AG09309 (cell line): ENCODE measurements at places on chromosomes 3 and 15.

GRCh38 chr3:94173673-94174434, 111.0 kb downstream of the NSUN3 start:
- no peak for DNase-seq

DNA sequence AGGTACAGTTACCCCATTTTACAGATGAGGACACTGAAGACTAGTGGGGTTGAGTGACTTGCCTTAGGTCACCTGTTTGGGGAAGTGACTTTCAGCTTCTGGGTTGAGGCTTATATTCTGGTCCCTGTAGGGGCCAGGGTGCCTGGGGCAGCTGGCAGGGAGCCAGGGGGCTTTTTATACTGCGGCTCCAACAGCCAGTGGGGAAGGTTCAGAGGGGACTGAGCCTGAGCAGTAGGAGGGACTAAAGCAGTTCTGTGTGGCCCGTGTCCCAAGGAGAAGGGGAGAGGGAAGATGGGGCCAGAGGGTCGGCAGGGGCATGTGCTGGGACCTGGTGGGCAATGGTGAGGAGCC, 37.7 kb downstream of the SLC6A6 start:
- no peak for DNase-seq

- no peak for DNase-seq
Observed at GRCh38 chr3:46293991-46294833, 52.0 kb downstream of the CCR3 start.

DNA sequence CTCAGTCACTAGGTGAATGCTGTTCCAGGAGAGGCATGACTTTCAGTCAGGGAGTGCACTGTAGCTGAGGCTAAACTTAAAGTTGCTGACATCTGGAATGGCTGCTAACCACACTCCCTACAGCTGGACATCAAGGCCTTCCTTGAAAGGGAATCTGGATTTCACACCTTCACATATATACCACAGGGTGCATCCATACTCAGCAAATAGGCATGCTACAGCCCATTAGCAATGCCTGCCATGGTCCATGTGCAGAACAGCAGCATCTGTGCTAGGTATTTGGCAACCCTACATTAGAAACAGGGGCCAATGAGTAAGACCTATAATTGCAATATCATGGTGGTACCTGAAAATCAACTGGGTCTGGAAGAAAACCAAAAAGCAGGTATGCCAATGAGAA, 74.8 kb downstream of the SNTN start:
- no peak for DNase-seq

- peak; percentile 52 for DNase-seq
Observed at GRCh38 chr3:171417813-171418212, 42.4 kb downstream of the TNIK start.

DNA sequence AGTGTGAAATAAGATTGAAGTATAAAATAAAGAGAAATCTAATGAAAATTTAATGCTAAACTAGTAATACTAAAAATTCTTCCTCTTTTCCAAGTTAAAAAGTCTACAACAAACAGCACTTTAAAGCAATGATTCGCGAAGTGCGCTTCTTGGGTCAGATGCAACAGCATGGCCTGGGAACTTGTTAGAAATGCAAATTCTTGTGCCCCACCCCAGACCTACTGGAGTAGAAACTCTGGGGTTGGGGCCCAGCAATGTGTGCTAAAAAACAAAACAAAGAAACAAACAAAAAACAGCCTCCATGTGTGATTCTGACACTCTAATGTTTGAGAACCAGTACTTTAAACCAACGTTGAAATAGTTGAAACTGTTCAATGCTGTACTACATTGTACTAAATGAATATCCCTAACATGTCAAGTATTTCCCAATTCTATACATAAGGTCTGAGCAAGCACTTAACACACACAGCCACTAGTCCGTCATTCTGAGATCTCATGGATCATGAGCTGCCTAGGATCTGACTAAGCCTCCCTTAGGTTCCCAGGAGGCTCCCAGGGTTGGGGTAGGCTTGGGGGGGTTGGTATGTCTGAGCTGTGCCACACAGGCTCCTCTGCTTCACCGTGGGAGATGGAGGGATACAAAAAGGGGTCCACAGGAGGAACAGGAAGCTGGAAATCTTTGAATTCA, 6.1 kb downstream of the RASGRP1 start:
- DNase-seq = no peak

DNA sequence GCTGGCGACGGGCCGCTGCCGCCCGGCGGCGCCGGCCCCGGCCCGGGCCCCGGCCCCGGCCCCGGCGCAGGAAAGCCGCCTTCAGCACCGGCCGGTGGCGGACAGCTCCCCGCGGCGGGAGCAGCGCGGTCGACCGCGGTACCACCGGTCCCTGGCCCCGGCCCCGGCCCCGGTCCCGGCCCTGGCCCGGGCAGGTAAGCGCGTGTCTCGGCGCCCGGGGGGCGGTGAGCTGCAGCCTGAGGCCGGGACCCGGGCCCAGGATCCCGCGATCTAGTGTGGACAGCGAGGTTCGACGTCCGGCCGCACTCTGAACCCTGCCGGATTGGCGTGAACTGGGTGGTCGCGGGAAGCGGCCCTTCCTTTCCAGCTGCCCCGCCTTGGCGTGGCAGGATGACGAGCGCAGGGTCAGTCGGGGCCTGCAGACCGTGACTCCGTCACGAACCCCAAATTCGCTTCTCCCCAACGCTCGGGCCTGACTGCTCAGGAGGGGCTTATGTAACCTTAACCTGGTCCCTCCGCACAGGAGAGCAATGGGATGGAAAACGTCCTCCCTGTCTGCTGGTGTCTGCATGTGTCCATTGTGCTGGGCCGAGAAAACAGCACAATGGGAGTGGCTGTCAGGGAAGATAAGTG, 472 bp downstream of the BSN start:
- DNase-seq = no peak

DNA sequence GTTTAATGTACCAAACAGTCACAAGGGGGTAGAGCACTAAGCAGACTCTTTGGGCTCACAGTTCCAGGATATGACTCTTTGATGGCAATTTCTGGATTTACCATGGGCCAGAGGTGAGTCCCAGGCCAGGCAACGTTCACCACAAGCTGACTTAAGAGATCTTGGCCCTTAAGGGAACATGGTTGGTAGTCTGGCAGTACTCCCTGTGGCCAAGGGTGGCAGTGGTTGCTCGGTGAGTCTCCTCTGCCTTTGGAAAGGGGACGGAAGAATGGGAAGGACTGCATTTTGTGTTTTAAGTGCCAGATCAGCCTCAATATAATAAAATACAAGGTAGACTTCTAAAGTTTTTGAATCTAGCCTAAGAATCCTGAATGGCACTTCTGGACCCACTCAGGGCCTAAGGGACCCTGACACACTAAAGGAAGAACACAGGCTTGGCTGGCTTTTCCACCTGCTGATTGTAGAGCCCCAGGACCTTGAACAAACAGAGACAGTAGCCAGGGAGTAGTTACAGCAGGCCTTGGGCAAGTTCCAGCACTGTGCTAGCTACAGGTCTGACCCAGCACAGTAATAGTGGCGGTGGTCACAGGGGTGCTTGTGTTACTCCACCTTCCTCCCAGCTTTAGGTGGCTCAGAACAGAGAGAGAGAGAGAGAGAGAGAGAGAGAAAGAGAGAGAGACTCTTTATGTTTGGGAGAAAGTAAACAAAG, 730.7 kb upstream of the ALCAM start:
- no peak for DNase-seq

DNA sequence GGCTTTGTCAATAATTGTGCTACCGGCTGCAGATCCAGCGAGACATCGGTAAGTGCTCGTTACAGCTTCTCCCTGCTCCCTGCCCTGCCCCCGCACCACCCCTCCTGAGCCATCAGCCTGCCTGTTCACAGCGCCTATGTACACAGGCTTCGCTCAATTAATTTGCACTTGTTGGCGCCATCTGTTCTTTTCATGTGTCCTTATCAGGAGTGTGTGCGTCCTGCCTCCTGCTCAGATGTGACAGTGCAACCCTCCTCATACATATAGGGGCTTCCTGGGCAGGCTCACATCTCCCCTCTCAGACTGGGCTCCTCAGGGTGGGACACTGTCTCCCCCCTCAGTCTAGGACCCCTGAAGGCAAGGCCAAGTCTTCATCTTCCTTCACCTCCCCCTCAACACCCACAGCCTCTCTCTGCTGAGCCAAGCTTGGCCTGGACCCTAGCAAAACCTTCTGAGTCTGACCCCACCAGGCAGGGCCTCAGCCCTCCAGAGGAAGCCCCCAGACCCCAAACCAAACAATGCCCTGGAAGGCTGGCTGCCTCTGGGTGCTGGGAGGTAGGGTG, 54.9 kb downstream of the CYP11A1 start:
- DNase-seq = no peak

DNA sequence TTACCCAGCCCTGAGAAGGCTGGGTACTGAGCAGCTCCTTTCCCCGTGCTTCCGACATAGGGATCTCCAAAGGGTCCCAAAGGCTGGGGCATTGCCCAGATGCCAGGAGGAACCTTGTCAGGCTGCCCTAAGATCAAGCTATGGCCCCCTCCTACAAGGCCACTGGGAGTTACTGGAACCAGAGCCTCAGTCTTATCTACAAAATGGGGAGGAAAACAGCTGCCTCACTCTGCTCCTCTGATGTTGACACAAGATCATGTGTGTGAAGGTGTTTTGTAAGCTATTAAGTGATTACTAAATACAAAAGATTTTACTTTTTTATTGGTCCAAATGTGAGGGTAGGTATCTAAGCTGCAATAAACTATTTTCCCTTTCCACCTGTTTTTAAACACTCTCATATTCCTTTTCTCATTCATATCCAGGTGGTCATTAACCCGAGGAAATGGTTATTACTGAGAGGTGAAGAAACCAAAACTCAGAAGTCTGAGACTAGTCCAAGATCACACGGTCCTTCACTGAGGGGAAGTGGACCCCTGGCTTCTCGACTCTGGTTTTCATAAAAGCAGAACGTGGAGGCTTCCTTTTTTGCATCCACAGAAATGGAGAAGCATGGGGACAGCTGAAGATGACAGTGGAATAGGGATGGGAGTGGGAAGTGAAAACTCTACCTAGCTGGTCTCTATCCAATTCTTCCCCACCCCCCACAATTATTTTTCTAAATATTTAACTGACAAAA, 1.7 kb downstream of the ARPIN start:
- DNase-seq = no peak

DNA sequence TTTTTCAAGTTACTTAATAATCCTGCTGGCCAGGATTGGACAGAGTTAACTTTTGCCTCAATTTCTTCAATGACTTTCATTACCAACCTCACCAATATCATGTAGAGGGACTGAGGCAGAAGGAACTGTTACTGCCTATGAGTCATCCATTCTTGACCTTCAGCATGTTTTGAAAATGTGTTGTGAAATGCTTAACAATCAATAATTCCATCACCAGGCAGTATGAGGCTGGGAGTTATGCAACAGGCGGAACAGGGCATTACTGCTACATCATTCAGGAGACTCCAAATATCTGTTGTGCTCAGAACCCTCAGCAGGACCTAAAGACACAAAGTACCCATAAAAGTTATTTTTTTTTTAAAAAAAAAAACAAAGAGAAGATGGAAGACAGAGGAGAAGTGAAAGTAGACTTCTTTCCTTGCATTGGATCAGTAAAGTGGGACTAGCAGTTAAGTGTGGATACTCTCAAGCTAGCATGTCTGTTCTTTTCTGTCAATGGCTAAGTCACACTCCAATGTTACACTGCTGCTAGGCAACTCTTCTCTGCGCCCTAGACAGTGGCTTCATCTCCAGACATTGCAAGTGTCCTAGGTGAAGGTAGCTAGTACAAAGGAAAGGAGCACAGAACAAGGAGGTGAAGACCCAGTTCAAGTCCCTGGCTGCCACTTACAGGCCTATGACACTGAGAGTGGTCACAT, 184.9 kb upstream of the LPP start:
- peak; percentile 66 for DNase-seq

GRCh38 chr3:112966633-112967032, 8.3 kb downstream of the CD200R1 start:
- DNase-seq = no peak

GRCh38 chr3:127800508-127800907, 21.8 kb downstream of the MGLL start:
- no peak for DNase-seq
